Psoas muscle (tissue), 8 donors: ENCODE measurements at places on chromosomes 3 and 15. TPM values are rescaled to one million over a fixed set of nuclear protein-coding genes. Genes with fewer than 3 reads are reported as not detected.

The BCHE gene
- 1.0 TPM for polyA plus RNA-seq

GRCh38 chr3:31606453-31606852 lies 73.7 kb downstream of the STT3B start:
- DNase-seq, result no peak

DNA sequence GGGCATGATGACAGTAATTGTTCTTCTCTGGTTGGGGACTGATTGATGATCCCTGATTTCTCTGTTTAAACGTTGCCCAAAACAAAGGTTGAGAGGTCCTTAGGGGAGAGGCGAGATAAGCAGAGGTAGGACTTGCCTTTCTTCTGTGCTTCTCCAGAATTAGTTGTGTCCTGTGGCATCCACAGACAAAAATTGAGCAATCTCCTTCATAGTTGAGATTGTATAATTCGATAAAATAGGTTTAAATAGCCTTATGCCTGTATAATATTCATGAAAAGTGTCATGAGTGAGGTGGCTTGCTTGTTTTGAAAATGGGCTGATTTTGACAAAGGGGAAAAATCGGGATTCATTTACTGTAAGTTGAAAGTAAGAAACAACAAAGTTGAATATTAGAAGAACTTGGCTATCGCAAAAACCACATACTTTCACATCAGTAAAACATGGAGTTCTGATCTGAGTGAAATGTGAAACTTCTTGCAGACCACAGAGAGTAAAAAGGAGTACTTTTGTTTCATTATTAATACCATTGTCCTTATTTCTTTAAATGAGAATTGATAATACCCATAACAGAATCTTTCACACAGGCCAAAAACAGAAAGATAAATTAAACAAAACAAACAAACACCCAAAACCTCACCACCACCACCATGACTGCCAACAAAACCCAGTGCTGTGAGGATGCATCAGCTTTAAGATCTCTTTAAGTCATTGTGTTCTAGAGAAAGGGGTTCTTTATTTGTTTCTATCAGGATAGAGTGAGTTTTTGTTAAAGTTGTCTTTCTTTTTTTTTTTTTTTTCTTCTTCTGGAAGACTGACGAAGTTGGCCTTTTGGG lies 155.7 kb downstream of the LPP start:
- DNase-seq, result no peak

- no peak for DNase-seq
Measured at GRCh38 chr3:52446042-52446441, 1.1 kb upstream of the SEMA3G start.

- no peak for DNase-seq
Measured at GRCh38 chr15:84734794-84735479, 13.5 kb upstream of the ZNF592 start.

DNA sequence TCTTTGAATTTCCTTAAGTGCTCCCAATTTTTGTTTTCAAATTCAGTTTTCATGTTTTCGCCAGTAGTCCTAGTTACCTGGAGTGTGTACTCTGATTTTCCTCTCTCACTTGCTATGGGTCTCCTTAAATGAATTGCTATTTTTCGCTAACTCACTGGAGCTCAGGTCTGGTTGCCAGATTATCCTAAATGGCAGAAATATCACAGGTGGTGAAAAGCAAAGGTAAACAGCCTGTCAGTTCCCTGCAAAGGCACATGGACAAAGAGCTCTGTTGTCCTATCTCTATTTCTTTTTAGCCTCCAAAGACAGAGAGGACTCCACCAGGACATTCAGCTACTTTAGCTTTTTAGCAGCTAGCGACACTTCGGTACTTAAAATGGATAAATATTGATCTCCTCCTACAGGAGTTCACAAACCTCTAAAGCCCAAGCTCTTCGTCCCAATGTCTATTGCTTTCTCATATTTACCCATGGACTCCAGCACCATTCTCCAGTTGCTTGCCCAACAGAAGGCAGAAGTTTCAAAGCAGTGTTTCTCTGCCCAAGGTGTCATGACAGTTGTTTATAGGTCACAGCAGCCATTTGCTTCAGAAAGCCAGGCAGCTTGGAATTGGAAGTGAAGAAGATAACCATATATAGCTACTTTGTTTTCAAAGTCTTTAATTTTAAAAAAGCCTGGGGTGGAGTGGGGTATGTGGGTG lies 12.3 kb downstream of the ZBTB20 start:
- no peak for DNase-seq

The GOLGA8S gene
- polyA plus RNA-seq, result 0.01 TPM

The TP63 gene
- polyA plus RNA-seq, result 1.4 TPM

DNA sequence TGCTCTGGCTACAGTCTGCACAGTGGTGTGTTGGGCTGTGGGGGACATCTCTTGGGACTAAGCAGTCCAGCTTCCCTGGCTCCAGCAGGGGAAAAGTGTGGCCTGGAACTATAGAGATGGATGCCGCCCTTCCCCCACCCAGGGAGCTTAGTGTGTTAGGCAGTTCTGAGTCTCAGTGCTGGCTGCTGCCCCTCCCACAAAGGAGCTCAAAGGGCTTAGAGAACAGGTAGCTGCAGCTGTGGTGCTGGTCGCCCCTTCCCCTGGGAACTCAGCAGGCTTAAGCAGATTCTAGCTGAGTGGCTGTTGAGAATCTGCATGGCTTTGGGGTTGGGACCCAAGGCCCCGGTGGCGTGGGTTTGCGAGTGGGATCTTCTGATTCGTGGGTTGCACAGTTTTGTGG lies 190.8 kb downstream of the PDCD6IP start:
- DNase-seq, result no peak

DNA sequence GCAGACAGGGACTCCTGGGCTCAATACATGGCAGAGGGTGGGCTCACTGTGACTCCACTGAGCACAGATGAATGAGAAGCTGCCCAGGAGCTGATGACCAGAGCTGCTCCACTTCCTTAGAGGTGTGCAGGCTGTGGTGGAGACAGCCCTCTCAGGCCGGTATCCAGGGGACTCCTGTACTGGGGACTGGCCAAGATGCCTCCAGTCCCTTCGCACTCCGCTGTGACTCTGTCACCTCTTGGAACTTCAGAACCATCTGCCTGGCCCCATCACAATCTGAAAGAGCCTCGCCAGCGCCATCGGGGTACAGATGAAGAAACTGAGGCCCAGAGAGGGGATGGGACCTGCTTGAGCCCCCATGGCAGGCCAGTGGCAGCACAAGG lies 111.2 kb downstream of the ETFA start:
- no peak for DNase-seq

- no peak for DNase-seq
Measured at GRCh38 chr3:3281024-3281423, 101.5 kb upstream of the CRBN start.

DNA sequence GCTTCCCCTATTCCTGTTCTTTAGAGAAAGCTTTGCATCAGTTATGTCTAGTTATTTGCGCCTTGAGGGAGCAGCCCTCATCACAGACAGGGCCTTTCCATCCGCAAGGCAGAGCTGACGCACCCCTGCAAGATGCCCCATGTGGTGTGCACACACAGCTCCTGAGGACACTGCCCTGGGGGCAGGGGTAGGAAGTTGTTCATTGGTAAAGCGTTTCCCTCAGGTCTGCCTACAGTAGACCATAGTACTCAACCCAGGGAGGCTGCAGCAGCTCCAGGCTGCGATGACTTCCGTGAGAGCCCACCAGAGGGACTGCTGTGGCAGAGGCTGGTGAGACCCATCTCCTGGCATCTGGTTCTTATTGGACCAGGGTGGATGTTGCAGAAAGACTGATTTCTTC lies 55.1 kb upstream of the PLXNA1 start:
- no peak for DNase-seq

The SCN11A gene
- polyA plus RNA-seq, result 0.04 TPM
